ENCODE measurements at places on chromosomes 6 and 20. TPM values are rescaled to one million over a fixed set of nuclear protein-coding genes. Genes with fewer than 3 reads are reported as not detected.

MAP3K5 gene
- 2.3 TPM for total RNA-seq

EIF2S2 gene
- total RNA-seq, result 89.7 TPM

CCDC170 gene
- total RNA-seq, result 0.12 TPM

UBD gene
- total RNA-seq, result 1.0 TPM

SYNJ2 gene
- total RNA-seq, result 49.0 TPM

MUC21 gene
- total RNA-seq, result not detected

TFAP2B gene
- total RNA-seq, result not detected

BMP7 gene
- 0.34 TPM for total RNA-seq
